Putamen (tissue), 1 donor: ENCODE measurements at places on chromosomes 2 and 18.

DNA sequence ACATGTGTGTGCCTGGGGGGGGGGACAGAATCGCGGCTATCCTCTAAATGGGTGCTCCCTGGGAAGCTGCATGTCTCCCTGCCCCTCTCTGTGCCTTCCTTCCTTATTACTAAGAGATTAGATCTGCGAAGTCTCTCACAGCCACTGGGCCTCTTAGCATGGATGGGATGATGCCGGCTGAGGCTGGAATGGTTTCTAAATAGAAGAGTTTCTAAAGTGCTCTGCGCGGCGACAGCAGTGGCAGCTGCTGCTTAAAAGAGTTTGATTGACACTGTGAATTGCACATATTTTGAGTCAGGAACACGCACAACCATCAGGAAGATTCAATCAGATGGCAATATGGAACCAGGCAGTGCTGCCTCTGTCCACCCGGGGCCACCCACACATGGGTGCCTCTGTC lies 163.8 kb downstream of the CLIP4 start:
- no peak for DNase-seq

GRCh38 chr18:37393221-37393827 lies 172.3 kb downstream of the CELF4 start:
- DNase-seq = peak; percentile 58

DNA sequence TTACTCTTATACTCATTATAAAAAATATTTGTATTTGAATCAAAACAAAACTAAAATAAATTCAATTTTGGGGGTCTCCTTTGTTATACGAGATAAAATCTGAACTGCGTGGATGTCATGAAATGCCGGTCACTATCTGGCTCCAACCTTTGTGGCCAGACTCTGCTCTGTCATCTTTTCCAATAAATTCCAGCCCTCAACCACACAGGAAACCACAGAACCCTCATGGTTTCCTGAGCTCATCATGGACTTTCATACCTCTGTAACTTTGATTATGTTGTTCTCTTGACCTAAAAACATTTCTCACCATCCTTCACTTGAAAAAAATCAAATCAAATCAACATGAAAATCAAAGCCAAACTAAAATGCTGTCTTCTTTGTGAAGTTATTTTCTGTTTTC lies 724.7 kb downstream of the METTL4 start:
- no peak for DNase-seq

GRCh38 chr2:160174322-160174721 lies 25.8 kb downstream of the ITGB6 start:
- DNase-seq = no peak

DNA sequence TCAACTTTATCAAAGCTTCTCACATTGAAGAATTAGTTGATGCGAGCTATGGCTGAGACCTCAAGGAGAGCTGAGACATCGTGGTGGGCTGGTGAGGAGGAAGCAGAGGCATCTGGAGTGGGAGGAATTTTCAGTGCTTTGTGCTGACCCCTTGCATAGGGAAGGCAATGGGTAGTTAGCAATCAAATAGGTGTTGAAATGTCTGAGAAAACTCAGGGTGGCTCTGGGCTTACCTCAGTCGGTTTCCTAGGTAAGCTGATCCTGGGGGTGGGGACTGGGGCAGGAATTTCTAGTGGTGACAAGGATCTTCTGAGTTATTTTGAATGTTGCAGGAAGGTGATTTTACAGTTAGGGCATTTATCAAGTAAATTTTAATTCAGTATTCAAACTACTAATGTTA lies 20.7 kb upstream of the DPP10 start:
- DNase-seq = no peak

GRCh38 chr18:71327441-71327840 lies 1038.6 kb downstream of the SOCS6 start:
- DNase-seq = no peak

DNA sequence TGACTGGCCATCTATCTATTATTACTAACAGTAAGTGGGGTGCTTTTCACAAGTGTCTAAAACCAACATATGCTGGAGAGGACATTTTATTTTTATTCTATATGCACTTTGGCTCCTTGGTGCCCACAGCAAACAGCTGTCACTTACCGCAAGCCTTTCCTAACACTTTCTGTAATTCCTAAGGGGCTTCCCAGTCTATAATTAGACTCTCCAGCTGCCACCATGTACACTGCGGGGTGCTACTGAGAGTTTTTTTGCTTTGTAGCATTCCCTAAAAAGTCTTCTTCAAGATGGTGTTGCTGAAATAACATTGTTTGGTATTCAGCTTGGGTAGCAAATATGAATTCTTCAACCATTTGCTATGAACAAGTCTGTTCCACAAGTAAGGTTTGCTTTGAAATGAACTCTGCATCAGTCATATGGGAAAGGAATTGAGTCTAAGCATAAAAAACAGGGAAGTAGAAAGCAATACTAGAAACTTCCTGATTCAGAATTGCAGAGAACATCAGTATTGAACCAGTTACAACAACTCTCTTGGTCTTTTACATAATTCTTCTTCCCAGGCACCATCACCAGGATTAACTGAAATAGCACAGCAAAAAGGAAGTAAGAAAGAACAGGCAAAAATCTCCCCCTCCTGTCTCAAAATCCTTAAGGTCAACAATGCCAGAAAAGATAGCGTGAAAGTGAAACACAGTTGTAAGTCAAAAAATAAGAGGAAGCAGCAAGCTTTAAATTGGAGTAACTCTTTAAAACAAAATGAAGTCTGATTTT lies 28.6 kb downstream of the EPB41L3 start:
- DNase-seq = peak; percentile 40

DNA sequence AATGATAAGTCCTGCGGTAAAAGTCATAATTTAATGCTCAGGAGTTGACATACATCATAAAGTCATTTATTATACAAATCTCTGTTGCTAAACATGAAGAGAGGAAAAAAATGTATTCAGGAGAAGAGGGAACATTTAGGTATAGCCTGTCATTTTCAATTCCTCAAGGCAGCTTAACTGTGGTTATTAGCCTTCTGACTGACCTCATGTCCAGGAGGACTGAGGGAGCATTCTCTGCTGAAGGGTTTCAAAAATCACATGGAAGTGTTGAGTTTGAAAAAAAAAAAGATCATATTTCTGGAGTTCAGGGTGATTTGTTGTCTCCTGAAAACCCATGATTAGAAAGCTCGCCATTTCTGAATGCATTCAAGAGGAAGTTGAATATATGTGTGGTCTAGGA lies 1371.1 kb upstream of the LRRTM1 start:
- no peak for DNase-seq

DNA sequence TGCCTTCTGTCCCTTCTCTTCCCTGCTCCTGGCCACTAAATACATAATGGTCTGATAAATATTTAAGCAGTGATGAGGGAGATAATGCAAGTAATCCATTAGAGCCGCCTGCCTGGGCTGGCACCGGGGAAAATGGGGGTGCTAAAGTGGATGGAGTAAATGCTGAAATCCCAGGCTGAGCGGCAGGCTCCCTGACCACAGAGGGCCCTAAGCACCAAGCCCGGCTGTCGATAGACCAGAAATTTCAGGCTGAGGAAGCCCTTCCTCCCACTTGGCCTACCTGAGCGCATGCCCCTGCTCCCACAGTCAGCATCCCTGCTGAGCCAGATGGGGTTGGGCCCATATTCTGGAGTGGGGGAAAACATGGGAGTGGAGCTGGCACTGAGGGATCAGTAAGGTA lies 197.5 kb upstream of the SKOR2 start:
- no peak for DNase-seq

DNA sequence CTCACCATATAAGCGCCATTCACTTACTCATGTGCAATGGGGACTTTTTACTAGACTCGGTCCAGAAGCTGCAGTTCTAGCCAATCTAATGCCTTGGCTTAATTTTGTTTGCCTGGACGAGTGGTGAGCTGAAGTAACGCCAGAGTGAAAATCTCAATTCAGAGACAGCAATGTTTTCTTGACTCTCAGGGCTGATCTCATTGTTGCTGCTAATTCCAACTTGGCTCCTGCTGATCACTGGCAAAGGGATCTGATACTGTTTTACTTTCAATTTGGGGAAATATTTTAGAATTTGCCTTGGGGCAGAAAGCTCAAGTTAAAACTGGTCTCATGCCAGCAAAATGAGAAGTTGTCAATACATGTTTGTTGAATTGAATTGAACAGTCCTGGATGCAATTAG lies 906.6 kb upstream of the CDH2 start:
- no peak for DNase-seq

- DNase-seq = no peak
Observed at GRCh38 chr2:230887342-230887741, 22.6 kb downstream of the ITM2C start.

GRCh38 chr2:217277646-217278398 lies 418.0 kb upstream of the TNP1 start:
- peak; percentile 72 for DNase-seq

DNA sequence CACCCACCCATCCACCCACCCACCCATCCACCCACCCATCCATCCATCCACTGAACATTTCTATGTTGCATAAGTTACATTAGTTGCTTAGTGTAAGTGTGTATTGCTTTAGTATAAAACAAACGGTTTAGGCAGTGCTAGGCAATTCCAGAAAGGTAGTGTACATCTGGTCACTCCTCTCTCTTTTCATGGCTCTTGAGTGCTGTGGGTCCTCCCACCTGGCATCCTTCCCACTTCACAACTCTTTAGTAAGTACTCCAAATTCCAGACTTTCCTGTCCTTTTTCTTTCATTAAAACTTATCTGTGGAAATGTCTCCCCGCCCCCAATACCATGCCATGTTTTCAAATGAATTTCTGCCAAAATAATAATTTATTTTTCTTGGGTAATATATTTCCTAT lies 122.5 kb downstream of the PLEKHM3 start:
- DNase-seq = no peak

- no peak for DNase-seq
Observed at GRCh38 chr2:150309311-150310080, 178.0 kb downstream of the RND3 start.

DNA sequence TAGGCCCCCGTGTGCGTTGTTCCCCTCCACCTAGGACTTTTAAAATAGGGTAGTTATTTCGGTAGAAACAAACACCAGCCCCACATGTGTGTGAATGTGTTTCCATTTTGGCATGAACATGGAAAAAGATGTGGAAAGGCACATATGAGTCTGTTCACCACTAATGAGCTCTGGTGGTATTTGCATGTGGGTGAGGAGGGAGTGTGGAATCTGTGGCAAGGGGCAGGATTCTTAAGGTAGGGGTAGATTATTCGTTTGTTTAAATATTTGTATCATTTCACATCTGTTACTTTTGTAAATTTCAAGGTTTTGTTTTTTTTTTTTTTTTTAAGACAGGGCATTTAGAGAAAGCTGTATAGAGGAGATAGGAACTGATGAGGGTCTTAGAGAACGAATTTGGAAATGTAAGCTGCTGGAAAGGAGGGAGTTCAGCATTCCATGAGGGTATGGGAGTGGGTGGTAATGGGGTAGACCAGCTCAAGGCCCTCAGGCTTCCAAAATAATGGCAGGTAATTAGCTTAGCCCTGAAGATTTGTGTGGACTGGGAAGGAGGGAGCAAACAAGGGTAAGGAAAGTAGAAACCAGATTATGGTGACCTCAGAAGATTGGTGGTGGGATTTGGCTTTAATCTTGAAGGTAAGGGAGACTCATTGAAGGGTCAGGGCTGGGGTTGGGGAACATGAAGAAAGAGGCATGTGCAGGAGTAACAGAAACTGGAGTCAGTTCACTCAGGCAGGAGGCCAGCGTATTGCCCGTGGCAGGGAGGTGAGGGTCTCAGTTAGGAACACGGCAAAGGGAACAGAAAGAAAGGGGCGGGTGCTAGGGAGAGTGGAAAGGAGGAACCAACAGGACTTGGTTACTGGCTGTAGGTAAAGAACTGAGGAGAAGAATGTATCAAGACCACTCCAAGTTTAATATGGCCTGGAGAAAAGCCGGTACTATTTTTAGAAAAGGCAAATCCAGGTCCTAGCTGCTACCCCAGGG lies 123.6 kb downstream of the PLB1 start:
- no peak for DNase-seq

- no peak for DNase-seq
Observed at GRCh38 chr2:182319556-182320505, 107.0 kb downstream of the PDE1A start.

- DNase-seq = no peak
Observed at GRCh38 chr2:18262601-18263000, 297.9 kb downstream of the RDH14 start.

GRCh38 chr2:21727101-21727500 lies 603.3 kb downstream of the TDRD15 start:
- no peak for DNase-seq

GRCh38 chr2:233199870-233200269 lies 51.6 kb upstream of the ATG16L1 start:
- DNase-seq = no peak

DNA sequence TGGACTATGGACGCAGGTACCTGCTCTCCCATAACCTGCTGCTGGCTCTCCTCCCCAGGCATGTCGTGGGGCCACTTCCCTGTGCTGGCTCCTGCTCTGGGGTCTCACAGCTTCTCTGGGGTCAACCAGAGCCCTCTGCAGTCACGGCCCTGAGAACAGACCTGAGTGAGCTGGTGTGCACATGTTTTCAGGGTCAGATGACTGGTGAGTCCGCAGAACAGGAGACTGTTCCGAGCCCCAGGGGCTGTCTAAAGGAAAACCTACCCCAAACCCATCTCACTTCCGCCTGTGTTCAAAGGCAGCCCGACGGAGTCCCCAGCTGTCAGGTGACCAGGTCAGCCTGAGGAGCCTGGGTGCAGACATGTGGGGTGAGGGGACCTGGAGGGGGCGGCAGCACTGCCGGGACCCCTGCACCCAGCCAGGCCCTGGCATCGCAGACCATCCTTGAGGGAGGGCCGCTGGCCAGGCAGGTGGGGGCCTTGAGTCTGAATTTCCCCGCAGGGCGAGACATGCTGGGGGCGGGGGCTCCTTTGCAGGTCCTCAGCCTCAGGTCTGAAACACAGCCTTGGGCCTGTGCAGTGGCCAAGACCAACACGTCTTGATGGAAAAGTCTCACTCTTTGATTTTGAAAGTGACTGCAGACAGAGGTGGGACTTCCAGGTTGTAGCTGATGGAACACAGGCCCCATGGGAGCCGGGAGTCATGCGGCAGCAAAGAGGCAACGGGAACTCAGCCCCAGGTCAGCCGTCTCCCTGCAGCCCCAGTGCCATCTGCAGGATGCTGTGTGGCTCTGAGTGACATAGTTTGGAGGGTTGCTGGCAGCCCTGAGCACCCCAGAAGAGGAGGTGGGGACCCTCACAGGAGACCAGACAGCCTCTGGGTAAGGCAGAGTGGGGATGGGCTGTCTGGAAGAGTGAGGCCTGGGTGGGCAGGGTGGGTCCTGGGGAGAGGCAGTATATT lies 65.3 kb downstream of the TWIST2 start:
- DNase-seq = no peak

GRCh38 chr18:77905449-77906055 lies 655.9 kb downstream of the GALR1 start:
- no peak for DNase-seq

GRCh38 chr2:70615222-70615621 lies 61.6 kb upstream of the TGFA start:
- no peak for DNase-seq

DNA sequence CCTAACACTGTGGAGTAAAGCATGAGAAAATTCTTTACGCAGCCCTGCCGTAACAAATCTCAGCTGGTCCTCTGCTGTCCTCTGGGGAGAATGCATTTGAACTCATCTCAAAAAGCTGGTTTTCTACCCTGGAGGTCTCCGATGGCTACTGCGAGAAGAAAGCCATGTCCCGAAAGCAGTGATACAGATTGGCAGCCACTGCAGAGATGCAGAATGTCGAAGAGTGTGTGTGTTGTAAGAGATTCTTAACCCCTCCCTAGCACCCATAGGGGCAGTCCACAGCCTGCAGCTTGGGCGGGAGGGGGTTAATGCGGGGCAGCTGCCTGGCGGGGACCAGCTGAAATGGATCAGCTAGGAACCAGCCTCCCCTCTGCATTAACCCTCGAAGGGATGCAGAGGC lies 235.9 kb downstream of the ZNF516 start:
- no peak for DNase-seq

- DNase-seq = no peak
Observed at GRCh38 chr2:85419009-85419675, 628 bp downstream of the SH2D6 start.
